ENCODE measurements at places on chromosomes 7 and 10.
A peak's percentile ranks its signal among the peaks of the same experiment; 100 is the strongest.

- no peak overlapping the region for H3K4me3 ChIP-seq
- H3K36me3 ChIP-seq: no peaks in the 10 kb centered on the region
- DNase-seq: no peak
- H3K27me3 ChIP-seq: peaks cover under 1% of the 10 kb centered on the region
These were observed 54.8 kb upstream of the CALCR start for GRCh38 chr7:93629291-93629801.

- no peak overlapping the region for H3K4me3 ChIP-seq
- peak overlapping the region; percentile 91 for H3K27ac ChIP-seq
- peaks cover 7% of the 10 kb centered on the region for H3K27me3 ChIP-seq
- DNase-seq: no peak
These were observed 49.2 kb upstream of the KCNMA1 start for GRCh38 chr10:77686650-77687417.

GRCh38 chr7:4154882-4155535, 527.1 kb upstream of the FOXK1 start:
- H3K4me1 ChIP-seq: peaks cover 52% of the 10 kb centered on the region
- DNase-seq: no peak
- no peak overlapping the region for H3K4me3 ChIP-seq
- peak overlapping the region; percentile 32 for H3K27ac ChIP-seq
- no peaks in the 10 kb centered on the region for H3K27me3 ChIP-seq

- H3K27ac ChIP-seq: no peak overlapping the region
- no peaks in the 10 kb centered on the region for H3K27me3 ChIP-seq
- H3K4me3 ChIP-seq: no peak overlapping the region
- no peaks in the 10 kb centered on the region for H3K4me1 ChIP-seq
- peaks cover 2% of the 10 kb centered on the region for H3K36me3 ChIP-seq
These were observed 623.9 kb downstream of the SORCS1 start for GRCh38 chr10:106540645-106541044.
